Kidney glomerular epithelial cell (primary cell): ENCODE measurements at places on chromosomes 7 and 10.

GRCh38 chr7:101910991-101911799 lies 93.8 kb downstream of the CUX1 start:
- DNase-seq: no peak

DNA sequence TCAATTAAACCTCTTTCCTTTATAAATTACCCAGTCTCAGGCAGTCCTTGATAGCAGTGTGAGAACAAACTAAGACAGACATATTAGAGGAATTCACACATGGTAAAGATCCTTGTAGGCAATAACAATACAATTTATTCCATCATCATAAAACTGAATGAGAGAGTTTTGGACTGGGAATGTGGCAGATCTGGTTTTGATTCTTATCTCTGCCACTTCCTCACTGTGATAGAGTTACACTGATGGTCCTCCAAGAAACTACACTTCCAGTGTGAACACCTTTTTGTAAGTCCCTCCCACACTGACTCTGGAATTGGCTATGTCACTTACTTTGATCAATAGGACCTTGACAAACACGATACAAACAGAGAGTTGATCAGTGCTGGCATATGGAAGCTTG lies 2.9 kb downstream of the ENO4 start:
- DNase-seq: no peak

- DNase-seq: no peak
Observed at GRCh38 chr7:73350306-73351068, 22.5 kb downstream of the FKBP6 start.

DNA sequence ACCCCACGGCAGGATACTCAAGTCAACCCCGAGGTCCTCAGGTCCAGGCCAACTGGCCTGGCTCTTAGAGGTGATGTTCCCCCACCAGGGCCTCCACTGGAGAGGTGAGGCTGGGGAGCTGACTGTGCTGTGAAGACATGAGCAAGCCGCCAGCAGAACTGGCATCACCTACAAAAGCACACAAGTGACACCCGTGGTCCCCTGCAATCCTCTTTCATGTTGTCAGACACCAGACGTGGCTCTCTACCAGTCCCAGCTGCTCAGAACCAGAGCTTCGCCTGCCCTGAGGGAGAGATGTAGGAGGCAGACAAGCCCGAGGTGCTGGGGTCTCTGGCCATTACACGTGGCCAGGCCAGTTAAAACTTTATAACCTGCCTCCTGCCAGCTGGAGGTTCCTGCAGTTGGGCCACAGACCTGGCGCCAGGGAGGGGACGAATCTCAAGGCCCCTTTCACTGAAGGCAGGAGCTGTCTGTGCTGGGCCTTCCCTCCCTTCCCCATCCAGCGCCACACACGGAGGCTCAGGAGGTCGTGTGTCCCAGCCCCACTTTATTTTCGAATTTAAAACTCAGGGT lies 2.2 kb downstream of the COMTD1 start:
- no peak for DNase-seq

DNA sequence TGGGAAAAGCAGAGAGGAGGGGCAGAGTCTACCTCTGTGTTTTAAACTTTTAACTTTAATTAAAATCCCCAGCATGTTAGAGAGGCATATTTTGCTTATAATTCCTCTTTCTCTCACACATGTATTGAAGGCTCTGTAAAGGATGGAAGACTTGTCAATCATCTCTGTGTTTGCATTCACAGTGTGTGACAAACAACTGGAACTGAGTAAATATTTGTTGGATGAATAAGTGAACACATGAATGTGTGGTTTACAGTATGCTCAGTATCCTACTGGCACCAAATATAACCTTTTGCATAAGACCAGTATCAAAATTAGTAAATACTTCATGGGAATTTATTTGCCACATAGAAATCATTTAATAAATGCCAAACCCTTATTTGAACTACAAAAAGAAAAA lies 829.0 kb downstream of the GRID1 start:
- no peak for DNase-seq

DNA sequence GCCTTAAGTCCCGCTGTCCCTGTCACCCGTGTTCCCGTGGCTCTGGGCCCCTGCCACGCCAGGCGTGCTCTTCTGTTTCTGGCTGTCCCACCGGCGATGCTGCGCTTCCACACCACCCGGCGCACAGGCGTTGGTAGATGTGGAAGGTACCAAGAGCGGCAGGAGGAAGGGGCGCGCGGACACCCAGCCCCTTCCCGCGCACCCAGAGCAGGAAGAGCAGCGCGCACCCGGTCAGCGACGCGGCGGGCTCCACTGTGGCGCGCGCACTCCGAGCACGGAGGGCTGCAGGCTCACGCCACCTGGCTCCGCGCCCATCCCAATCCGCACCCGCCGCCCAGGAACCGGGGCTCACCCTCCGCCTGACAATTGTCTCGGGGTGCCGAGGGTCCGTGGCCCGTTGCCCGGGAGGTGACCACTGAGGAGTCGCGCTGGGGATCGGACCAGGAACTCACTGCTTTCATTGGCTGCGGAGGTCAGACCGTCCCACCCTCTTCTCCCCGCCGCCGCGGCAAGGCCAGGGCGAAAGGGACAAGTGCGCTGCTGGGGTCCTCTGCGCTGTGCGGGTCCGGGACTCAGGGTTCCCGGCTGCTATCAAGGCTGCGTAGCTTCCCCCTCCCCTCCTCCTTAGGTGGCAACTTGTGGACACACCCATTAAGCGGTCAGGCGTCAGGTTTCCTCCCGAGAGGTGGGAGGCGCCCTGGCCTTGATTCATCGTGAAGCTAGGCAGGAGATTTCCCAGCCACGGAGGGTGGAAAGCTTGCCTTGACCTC lies 121.6 kb upstream of the ZNF92 start:
- DNase-seq: no peak

GRCh38 chr10:7512487-7512886 lies 101.7 kb upstream of the SFMBT2 start:
- no peak for DNase-seq

DNA sequence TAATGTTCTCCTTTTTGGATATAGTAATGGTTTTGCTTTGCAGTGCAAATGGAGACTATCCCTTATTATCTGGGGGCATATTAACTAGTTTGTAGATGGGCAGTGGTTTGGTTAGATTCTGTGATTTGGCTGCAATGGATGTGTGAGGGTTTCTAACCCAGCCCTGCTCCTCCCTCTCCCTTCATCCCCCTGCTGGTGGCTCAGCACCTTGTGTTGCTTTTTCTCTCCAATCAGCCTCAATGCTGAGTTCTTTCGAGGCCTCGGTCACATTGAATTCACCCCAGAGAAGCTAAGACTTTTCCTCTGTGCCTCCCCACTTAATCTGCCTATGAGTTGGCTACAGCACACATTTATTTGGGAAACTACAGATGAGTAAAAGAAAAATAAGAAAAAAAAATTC lies 120.0 kb downstream of the MALRD1 start:
- DNase-seq: no peak

DNA sequence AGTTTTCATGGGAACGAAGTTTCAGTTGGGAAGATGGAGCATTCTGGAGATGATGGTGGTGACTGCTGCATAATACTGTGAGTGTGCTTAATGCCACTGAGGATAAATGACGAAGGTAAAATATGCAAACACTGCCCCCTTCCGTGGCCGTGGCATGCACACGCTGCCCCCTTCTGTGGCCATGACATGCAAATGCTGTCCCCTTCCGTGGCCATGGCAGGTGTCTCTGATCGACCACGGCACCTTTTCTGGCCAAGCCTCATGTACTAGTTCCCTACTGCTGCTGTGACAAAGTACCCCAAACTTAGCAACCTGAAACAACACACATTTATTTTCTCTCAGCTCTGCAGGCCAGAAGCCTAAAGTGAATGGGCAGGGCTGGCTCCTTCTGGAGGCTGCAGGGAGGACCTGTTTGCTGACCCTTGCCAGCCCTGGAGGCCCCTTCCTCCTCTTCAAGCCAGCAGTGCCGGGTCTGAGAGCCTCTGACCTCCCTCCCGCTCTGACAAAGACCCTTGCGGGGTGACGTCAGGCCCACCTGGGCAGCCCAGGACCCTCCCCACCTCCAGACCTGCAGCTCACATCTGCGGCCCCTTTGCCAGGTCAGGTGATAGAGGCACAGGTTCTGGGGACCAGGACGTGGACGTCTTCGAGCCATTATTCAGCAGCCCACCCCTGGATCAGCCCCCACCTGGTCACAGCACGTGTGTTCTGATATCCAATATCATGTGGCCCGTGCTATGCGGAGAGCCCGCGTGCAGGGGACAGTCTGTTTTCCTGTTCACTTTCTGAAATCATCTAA lies 82.0 kb downstream of the MICALL2 start:
- DNase-seq: no peak

- peak; percentile 56 for DNase-seq
Observed at GRCh38 chr10:91410638-91411371, 661 bp downstream of the HECTD2 start.

DNA sequence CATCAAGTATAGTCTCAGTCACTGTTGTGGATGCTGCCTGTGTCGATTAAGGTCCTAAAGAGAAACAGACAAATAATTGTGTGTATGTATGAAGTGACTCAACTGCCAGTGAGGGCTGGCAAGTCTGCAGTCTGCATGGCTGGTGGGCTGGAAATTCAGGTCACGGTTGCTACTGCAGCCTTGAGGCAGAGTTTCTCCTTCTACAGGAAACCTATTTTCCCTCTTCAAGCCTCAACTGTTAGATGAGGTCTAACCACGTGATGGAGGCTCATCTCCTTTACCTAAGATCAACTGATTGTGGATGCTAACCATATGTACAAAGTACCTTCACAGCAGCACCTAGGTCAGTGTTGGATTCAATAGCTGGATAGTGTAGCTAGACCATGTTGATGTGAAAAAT lies 29.9 kb downstream of the MBL2 start:
- DNase-seq: no peak

GRCh38 chr7:75889826-75890225 lies 11.0 kb downstream of the RHBDD2 start:
- peak; percentile 35 for DNase-seq

- no peak for DNase-seq
Observed at GRCh38 chr7:101096331-101096956, 11.2 kb downstream of the TRIM56 start.

GRCh38 chr7:49001610-49002033 lies 77.3 kb downstream of the CDC14C start:
- peak; percentile 39 for DNase-seq

- no peak for DNase-seq
Observed at GRCh38 chr10:132272231-132272971, 35.3 kb downstream of the STK32C start.

DNA sequence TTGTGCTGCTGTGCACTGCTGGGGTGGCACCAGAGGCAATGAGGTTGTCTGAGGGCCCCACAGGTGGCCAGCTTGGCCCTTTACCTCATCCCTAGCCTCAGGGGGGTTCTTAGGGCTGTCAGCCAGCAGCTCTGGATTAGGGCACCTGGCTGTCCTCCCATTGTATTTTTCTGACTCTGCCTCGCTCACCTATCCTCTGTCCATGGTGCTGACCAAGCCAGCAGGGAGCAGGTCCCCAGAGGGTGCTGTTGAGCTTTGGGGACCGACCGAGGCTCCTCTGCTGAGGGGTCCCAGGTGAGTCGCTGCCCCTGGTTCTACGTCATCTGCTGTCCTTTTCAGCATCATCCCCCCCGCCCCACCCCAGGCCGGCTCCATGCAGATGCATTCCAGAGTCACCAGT lies 32.1 kb upstream of the ZNF735 start:
- DNase-seq: no peak

DNA sequence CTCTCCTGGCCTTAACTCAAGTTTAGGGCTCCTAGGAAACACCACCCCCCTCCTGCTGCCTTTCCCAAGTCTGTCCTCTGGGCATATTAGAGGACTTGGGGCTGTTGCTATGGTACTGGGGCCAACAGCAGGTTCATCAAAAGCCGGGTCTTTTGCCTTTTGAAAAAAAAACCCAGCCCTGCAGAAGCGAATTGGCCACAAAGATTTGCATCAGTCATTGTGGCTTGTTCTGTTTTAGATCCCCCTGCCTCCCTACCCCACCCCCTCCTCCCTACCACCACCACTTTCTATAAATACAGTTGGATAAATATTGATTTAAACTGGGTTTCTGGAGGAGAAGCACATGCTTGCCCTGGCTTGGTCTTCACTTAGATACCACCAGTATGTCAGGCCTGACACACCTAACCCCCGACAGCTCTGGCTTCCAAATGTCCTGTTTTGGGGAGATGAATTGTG lies 7.0 kb downstream of the MXI1 start:
- no peak for DNase-seq

- no peak for DNase-seq
Observed at GRCh38 chr7:3280946-3281656, 20.0 kb upstream of the SDK1 start.

DNA sequence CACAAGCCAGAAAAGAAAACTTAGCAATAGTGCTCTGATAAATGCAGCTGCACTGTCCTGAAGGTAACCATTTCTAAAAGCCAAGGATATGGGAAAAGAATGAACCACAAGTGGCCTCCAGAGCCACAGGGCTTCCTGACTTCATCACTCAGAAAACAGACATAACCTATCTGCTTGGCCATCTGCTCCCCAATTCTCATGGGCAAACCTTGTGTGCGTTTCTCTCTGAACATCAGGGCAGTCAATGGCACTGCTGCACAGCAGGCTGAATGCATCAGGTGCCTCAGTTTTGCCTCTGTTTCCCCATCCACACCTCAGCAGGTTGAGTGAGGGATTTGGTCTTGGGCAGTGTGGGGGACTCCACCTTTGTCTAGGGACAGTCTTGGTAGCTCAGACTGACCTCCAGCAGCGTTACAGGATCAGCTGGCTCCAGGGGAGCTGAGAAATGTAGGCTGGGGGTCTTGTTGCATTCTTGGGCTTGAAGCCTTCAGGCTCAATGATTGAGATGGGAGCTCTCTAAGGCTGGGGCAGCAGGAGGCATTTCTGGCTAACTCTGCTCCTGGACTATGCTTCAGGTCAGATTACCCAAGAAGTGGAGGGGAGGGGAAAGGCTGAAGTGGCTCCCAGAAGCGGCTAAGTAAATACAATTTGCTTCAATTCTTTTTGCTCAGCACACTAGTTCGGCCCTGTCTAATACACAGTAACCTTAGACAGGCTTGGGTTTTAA lies 23.6 kb upstream of the PDLIM1 start:
- DNase-seq: no peak

DNA sequence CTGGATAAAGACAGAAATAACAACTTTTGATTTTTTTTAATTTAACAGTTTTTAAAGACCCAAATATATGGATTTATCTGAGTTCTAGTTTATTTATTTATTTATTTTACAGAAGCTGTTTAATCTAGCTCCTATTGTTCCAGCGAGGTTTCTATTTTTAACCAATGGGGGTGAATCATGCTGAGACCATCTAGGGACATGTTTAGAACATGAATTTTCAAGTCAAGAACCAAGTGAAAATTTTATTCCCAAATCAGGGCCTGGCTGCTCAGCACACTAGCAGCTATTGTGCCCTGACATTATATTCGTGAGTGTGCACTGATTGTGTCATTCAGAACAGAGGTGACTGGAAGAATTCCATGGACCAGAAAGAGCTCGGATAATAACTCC lies 24.6 kb upstream of the MPP7 start:
- DNase-seq: no peak

GRCh38 chr10:105159268-105159667 lies 518.2 kb downstream of the SORCS3 start:
- DNase-seq: no peak

DNA sequence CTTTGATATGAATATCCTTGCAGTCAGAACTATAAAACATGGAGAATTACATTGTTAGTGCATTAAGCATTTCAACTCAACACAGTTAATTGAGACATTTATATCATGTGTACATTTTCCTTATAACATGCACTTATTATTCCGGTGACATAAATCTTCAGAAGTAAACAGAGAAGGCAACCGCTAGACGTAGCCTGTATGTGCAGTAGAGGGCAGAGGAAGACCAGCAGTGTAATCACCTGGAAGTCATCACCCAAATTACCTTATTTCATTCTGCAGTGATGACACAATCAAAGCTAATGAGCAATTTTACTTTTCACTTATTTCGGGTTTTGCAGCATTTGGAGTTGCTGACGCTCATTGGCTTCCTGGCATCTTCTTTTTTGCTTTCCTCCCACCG lies 394.6 kb downstream of the SDK1 start:
- no peak for DNase-seq
